Posterior cingulate gyrus (tissue), 11 donors: ENCODE measurements at places on chromosomes 11 and 22.

- DNase-seq: no peak
Measured at GRCh38 chr11:113329725-113330124, 15.3 kb downstream of the TTC12 start.

GRCh38 chr11:107006076-107006833 lies 12.0 kb downstream of the GUCY1A2 start:
- DNase-seq: no peak

- no peak for DNase-seq
Measured at GRCh38 chr11:7514099-7514591, 346 bp downstream of the PPFIBP2 start.

DNA sequence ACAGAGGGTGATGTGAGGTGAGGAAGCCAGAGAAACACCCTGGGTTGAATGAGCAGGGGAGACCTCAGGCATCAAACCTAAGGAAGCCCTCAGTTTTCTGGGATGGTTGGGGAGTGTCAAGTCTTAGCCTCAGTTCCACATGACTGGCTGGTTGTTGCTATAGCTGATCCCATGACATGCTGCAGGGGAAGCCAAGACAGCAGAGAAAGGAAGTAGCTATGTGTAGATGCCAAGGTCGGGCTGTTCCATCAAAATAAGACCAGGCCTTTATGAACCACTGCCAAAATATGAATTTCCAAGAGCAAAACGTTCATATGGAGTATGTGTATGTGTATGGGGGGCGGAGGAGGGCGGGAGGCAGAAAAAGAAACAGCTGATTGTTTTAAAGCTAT lies 11.6 kb downstream of the CD59 start:
- no peak for DNase-seq

- DNase-seq: no peak
Measured at GRCh38 chr22:31604137-31604705, 57.8 kb downstream of the PISD start.

GRCh38 chr11:28770806-28771205 lies 662.6 kb downstream of the METTL15 start:
- no peak for DNase-seq

DNA sequence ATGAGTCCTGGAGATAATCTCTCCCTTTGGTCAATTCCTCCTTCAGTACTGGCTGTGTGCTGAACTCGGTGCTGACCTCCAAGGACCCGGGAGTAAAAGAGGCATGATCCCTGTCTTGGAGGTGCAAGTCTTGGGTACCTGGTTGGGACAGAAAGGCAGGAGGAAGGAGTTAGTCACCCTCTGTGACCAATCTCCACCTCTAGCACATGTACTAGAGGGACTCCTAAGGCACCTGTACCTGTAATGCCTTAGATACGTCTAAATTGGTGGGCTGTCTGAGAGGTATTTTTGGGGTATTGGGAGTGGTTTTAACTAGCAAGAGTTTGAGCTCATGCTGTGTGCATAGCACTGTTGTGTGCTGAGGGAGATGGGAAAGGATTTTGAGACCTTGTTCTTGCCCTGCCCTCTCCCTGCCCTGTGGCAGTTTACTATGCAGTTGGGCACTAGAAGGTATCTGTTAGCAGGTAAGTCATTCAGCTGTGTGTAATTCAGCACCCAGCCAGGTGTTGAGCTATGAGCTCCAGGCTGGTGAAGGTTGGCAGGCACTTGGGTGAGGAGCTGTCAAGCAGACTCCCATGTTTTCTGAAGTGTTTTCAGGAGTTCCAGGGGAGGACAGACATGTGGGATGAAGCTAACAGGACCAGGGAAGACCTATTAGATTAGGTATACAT lies 2.5 kb downstream of the PANX1 start:
- DNase-seq: no peak

DNA sequence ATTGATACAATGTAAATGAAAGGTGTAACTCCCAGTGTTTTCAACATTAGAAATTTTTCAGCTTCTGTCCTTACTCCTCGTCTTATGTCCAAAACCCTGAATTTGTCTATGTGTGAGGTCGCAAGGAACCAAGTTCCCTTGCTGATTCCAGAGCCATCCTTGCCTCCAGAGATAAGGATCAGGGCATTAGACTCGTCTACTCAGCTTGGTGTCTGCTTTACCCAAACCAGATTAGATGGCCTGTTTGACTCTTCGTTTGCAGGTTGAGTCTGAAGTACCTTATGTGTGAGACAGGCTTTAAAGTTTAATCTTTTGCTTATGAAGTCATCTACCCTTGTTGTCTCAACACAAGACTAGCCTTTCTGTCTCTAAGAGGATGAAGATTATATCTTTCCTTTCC lies 55.6 kb downstream of the SPECC1L start:
- no peak for DNase-seq

DNA sequence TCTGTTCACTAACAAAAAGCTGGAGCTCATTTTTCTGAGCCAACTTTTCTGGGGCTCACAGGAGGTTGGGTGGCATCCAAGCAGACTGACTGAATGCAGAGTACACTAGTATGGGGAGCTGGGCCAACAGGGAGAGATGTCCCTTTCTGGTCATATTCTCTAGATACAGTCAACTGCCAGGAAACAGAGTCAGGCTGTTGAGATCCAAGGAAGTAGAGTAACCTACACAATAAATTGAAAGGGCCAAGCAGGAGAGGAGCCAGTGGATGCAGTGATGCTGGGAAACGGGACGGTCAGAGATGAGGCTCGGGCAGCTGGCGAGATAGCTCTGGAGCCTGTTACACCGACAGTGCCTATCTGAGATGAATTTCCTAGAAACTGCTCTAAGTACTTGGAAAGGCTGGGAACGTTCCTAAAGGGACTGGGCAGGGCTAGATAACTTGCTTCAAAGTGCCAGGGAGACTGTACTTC lies 71.1 kb downstream of the LARGE2 start:
- no peak for DNase-seq

- no peak for DNase-seq
Measured at GRCh38 chr11:95435628-95436353, 204.8 kb upstream of the SESN3 start.

GRCh38 chr11:70595452-70595851 lies 197.1 kb downstream of the CTTN start:
- DNase-seq: no peak

DNA sequence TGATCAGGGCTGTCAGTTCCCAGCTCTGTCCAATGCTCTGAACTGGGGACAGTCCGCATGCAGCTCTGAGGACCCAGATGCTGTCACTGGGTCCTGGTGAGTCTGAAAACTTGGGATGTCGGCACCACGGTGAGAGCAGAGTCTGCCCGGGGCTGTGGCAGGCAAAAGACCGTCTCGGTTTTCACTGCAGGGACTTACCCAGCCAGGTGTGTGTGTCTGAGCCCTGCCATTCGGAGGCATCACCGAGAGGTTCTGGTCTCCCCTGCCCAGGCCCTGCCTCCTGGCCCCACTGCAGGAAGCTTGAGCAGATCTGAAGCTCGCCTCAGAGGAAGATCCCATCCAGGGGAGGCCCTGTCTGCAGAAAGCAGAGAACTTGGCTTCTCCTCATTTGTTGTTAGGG lies 5.2 kb downstream of the TP53AIP1 start:
- no peak for DNase-seq

DNA sequence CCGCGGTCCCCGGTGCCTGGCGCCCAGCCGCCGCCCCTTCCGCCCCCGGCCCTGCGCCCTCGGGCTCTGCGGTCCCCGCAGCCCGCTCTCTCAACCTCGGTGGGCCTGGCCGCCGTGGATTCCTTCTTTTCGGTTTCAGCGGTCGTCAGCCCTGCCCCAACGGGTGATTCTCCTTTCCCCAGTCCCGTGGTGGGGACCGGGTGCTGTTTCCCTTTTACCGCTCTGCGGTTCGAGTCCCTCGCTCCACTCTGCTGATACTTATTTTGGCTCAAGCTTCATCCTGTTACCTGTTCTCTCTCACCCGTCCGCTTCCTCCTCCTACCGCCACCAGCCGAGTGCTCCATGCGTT lies 494 bp downstream of the ZDHHC5 start:
- DNase-seq: no peak

DNA sequence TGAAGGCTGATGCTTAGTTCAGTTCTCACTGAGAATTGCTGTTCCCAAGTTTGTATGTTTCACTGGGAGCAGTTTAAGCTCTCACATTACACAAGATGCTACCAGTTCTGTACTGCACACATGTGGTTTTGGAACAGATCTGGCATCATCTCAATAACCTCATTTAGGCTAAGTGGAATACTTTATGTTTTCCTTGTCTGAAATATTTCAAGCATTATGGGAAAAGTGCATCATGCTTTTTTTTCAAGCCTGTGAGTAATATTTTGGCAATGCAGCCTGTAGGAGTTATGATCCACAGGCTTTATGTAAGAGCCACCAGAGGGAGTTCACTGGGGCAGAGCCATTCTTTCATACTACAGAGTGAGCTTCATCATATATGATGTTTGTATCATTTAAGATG lies 141.5 kb downstream of the OR4C45 start:
- no peak for DNase-seq

DNA sequence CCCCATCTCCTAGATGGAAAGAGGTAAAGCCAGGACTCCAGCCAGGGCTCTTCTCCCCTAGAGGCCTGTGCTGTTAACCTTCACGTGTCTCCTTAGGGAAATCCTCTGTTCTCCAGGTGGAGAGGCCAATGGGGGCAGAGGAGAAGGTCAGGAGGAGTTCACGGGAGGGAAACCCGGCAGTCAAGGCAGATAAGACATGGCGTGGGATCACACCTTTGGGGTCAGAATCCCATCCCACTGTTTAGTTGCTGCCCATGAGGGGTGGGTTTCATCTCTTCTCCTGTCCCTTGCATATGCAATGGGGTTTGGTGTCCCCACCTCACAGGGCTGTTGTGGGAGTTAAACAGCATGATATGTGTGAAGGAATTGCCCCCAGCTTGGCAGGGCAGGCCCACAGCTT lies 469.7 kb downstream of the TBC1D22A start:
- no peak for DNase-seq

DNA sequence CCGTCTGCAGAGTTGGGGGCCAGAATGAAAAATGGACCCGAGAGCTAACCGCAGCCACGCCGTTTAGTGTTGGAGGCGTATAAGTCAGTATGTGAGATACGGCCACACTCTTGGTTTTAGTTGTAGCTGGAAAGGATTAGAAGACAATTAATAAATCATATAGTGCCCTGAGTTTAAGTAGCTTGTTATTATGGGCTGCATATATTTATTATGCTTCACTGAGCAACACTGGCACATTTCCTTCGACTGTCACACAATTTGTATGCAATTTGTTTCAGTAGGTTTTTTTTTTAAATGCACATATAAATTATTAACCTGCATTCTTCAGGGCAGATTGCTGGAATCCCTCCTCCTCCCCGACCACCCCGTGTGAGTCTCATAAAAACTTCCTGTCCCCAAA lies 56.9 kb downstream of the PKNOX2 start:
- no peak for DNase-seq
